Caco-2 (cell line): ENCODE measurements at places on chromosomes 13 and 19. TPM values are rescaled to one million over a fixed set of nuclear protein-coding genes. Genes with fewer than 3 reads are reported as not detected.

DNA sequence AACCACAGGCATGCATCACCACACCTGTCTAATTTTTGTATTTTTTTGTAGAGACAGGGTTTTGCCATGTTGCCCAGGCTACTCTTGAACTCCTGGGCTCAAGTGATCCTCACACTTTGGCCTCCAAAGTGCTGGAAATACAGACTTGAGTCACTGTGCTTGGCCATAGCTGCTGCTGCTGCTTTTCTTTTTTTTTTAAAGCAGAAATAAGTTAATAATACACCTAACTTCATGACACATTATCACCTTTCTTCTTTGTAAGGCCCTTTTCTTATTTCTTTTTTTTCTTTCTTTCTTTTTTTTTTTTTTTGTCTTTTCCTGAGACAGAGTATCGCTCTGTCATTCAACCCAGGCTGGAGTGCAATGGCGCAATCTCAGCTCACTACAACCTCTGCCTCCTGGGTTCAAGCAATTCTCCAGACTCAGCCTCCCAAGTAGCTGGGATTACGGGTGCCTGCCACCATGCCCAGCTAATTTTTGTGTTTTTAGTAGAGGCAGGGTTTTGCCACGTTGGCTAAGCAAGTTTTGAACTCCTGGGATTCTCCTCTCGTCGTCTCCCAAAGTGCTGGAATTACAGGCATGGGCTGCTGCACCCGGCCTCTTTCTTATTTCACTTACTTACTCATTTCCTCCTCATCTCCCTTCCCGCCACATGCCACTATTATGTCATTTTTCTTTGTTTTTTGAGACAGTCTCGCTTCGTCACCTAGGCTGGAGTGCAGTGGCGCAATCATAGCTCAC lies 8.7 kb downstream of the SHKBP1 start:
- no peak overlapping the region for H3K4me3 ChIP-seq
- DNase-seq, result no peak
- H3K36me3 ChIP-seq, result no peaks in the 10 kb centered on the region
- H3K27ac ChIP-seq, result no peak overlapping the region
- H3K4me1 ChIP-seq, result no peaks in the 10 kb centered on the region

- H3K27ac ChIP-seq, result no peak overlapping the region
- H3K36me3 ChIP-seq, result no peaks in the 10 kb centered on the region
- no peak overlapping the region for H3K4me3 ChIP-seq
- no peak for DNase-seq
- no peaks in the 10 kb centered on the region for H3K27me3 ChIP-seq
Observed at GRCh38 chr13:51995677-51996551, 15.3 kb downstream of the ATP7B start.

CKM gene
- not detected in 2 replicates for total RNA-seq

DNA sequence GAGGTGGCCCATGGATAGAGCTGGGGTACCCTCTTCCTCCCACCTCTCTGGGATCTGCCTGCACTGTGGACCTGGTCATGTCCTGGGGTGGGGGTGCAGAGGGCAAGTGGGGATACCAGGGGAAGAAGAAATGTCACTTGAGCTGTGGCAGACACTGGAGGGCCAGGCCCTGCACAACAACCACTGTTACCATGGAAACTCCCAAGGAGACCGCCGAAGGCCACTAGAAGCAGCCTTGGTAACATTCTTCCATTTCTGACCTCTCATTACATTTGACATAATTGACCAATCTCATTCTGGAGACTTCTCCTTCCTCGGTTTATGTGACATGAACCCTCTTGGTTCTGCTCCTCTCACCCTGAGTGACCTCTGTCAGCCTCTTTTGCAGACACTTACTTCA lies 179.9 kb upstream of the SERP2 start:
- H3K4me1 ChIP-seq, result peaks cover 18% of the 10 kb centered on the region
- no peaks in the 10 kb centered on the region for H3K27me3 ChIP-seq
- no peak overlapping the region for H3K4me3 ChIP-seq
- H3K36me3 ChIP-seq, result no peaks in the 10 kb centered on the region
- H3K27ac ChIP-seq, result peak overlapping the region; percentile 20
